Cortex of kidney (tissue), 1 donor: ENCODE measurements at places on chromosomes 6 and 20.

DNA sequence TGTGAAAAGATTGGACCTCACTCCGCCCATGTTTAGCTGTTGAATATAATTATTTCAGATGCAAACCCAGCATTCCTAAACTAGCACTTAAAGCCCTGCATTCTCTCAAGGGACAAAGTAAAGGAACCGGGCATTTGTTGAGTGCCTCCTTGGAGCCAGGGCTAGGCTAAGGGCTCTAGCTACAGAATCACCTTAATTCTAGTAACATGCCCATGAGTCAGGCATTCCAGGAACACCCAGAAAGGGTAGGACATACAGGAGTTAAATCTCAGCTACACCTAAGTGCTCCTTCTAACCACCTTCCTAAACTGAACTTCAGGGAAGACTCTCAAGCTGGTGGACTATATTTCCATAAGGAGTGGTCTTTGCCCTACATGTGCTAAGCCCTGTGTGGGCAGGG lies 89.4 kb downstream of the SLC24A3 start:
- DNase-seq, result no peak

- DNase-seq, result no peak
Observed at GRCh38 chr6:15547400-15547799, 115.4 kb downstream of the DTNBP1 start.

DNA sequence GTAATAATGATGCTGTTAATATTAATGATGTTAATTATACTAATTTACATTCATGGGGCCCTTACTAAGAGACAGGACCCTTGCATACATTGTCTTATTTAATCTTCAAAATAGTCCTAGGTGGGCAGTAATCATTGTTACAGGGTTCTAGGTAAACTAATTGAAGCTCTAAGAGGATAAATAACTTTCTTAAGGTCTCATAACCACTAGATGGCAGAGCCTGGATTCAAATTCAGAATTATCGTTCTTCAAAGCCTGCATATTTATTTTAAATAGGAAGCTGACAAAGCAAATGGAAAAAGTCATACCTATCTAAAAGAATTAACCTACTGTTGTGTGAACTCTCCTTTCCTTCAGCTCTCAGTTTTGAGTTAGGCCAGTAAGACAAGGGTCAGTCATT lies 23.5 kb downstream of the PTCHD4 start:
- no peak for DNase-seq

GRCh38 chr20:1108437-1108920 lies 9.9 kb upstream of the PSMF1 start:
- no peak for DNase-seq

GRCh38 chr6:166671434-166672081 lies 44.5 kb upstream of the RPS6KA2 start:
- DNase-seq, result no peak

GRCh38 chr6:30599625-30600324 lies 17.3 kb downstream of the PPP1R10 start:
- no peak for DNase-seq
